ENCODE measurements at places on chromosomes 6 and 20. TPM values are rescaled to one million over a fixed set of nuclear protein-coding genes. Genes with fewer than 3 reads are reported as not detected.

DNA sequence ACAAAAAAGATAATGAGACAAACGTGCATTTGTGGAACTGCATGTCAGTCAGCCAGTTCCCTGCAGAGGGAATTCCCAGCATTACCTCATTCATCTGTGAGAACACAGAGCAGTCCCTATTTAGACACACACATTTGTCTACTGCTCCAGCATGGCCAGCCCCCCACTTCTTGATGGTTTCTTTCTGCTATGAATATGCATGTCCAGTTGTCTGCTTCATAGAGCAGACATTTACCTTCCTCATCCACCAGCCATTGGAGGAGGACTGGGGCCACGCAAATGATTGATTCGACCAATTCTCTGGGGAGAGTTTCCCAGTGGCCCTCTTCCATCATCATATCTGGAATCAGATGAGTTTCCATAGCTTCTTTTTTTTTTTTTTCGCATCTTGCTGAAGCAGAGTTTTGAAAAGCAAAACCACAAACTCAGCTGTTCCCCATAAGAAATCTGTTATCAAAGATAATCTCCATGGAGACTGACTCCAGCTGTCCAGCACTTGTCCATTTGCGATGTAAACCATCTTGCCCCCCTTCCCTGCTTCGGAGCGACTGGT lies 11.8 kb downstream of the ENPP1 start:
- DNase-seq: no peak

- DNase-seq: no peak
These were observed 59.2 kb upstream of the POU3F2 start for GRCh38 chr6:98775205-98775604.

DNA sequence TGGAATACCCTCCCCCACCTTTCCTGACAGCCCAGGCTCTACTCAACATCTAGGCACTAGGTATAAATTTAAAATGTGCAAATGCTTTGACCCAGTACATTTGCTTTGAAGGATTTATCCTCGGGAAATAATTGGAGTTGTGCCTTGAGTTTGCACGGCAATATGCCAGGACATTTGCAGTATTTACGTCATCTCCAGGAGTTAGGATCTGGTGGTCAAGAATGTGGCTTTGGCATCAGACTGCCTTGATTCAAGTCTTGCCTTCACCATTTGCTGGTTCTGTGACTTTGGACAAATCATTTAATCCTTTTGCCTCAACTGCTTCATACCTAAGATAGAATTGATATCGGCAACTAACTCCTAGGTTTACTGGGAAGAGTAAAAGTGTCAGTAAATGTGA lies 169.6 kb downstream of the PLCB1 start:
- peak; percentile 42 for DNase-seq

- DNase-seq: peak; percentile 44
These were observed 937 bp downstream of the AKAP7 start for GRCh38 chr6:131136021-131136786.

GRCh38 chr6:107423474-107423990 lies 35.8 kb downstream of the PDSS2 start:
- DNase-seq: no peak

- DNase-seq: no peak
These were observed 22.7 kb upstream of the TFAP2C start for GRCh38 chr20:56606174-56606945.

GRCh38 chr20:59939879-59940128 lies 301 bp downstream of the PPP1R3D start:
- DNase-seq: peak; percentile 47

- DNase-seq: no peak
These were observed 70.9 kb downstream of the REV3L start for GRCh38 chr6:111411978-111412566.

DNA sequence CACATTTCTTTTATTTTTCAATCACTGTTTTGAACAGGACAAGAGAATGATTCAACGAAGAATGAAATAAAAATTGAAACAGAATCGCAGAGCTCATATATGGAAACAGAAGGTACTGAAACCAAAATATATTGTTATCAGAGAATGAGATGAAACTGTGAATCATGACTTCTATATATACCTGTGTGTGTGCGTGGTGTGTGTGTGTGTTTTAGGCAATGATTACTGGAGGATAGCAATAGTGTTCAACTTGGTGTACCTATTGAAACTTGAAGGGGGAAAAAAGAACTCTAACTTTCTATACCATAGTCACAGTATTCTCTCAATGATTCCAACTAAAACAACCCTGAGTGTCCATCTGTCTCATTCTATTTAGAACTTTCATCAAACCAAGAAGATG lies 586.6 kb downstream of the KIF16B start:
- no peak for DNase-seq

- DNase-seq: no peak
These were observed 275.2 kb upstream of the CNR1 start for GRCh38 chr6:88441346-88441745.

DNA sequence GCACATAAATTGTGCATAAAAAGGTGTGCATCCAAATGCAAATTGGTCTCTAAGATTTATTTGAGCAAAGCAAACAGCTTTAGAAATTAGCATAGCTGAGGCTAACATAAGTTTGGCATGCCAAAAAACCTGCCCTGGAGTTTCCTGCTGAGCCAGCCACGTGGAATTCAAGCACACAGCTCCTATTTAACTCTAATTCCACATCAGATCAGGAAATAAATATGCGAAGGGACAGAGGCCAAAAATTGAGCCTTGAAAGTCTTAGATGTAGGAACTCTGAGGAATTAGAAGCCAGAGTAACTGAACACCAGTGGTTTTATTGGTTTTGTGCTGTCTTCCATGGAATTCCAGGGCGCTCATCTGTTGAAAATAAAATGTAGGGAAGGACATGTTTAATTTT lies 19.6 kb downstream of the SOBP start:
- peak; percentile 23 for DNase-seq

DNA sequence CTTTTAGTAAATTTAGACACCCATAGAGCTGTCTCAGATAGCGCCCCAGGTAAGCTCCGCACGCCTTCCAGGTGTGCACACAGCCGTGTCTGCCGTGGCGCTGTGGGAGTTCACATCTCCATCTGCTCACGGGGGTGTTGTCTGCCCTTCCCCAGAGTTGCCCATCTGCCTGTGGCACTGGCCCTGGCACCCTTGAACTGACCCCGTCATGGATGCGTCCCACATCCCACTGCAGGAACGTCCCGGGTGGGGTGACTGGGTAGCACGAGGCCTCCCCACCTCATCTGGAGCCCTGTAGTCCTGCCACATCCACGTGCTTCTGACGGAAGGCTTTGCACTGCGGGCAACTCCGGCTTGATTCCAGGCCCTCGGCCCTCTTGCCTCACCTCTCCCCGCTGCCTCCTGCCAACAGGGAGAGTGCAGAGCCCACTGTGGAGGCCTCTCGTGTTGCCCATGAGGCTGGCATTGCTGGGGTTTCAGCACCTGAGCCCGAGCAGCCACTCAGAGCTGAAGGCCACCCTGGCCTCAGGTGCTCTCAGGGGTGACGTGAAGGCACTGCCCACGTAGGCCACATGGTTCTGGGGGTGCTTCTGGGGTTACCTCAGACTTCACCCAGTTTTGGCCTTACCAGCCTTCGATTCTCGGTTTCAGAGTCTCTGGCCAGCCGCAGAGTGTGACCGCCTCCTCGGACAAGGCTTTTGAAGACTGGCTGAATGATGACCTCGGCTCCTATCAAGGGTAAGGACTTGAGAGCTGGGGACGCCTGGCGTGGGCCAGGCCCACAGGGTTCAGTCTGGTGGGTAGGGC lies 5.1 kb downstream of the ARFGAP1 start:
- DNase-seq: no peak

DNA sequence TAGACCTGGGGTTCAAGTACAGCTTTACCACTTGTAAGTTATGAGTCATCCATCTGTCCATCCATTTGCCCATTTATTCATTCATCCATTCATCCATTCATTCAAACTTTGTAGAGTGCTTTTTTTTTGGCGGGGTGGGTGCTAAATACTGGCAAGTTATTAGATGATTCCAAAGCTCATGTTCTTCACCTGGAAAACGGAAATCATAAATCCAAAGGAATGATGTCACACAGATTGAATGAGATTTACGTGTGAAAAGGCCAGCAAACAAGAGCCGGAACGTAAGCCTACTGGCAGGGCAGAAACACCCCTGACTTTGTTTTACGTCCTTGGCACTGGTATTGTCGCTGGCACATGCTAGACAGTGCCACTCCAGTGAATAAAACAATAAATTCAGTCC lies 480.9 kb upstream of the CHD6 start:
- DNase-seq: no peak

- no peak for DNase-seq
These were observed 152.3 kb downstream of the CDC5L start for GRCh38 chr6:44539701-44540355.

DNA sequence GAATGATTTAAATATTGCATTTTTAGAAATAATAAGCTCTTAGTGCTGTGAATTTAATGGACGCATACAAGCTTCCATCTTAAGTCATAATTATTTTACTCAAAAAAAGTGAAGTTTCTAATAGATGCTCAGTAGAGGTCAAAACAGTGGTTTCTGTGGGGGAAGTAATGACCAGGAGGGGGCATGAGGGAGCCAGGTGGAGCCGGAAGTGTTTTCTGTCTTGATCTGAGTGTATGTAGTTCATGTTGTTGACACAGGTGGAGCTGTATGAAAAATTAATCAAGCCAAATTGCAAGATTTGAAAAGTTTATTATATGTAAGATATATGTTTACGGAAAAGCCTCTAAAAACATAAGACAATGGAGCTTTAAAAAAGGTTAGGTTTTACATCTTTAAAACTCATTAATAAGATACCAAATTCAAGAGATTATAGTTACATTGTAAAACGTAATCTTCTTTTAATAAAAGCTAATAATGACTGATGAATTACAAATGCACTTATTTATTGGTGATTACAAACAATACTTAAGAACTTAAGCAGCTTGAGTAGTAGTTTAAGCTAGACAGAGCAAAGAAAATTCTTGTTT lies 68.0 kb downstream of the PLAGL1 start:
- peak; percentile 70 for DNase-seq

DNA sequence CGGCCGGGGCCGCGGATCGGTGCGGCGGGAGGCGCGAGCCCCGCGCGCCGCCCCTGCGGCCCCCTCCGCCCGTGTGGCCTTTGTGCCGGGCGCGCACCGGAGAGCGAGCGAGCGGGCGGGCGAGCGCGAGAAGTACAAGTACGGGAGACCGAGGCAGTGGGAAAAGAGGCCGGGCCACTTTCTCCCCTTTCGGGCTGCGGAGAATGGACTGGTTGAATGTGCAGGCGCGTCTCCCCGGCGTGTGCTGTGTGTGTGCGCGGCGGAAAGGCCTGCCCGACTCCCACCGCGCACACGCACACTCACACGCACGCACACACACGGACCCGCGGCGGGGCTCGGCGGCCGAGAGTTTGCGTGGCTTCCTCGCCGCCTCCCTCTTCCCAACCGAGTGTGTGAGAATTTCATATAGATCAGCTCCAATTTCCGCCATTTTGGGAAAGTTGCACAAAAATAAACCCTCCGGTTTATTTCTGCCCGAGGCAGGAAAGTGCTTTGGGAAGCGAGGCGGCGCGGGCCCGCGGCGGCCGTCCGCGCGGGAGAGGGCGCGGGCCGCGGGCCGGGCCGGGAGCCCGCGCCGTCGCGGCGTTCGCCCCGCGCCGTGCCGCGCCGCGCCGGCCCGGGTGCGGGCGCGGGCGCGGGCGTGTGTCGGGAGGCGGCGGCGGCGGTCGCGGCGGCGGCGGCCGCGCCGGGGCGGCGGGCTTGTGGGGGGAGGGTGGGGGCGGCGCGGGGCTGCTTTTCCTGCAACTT lies 1.1 kb downstream of the L3MBTL3 start:
- peak; percentile 40 for DNase-seq

DNA sequence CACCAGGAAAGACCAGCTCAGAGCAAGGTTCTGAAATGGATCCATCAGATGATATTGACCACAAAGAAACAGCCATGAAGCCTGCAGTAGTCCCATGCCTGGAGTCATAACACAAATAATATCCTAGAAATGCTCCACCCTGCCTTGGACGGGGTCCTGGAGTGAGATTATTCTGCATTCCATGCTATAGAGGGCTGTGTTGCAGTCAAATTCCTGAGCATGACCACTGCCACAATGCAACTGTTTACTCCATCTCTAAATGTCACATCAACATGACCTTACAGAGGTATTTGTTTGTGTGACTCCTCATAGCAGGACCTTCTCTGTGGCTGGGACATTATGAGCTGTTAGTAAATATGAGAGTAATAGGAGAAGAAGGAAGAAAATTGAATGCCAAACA lies 257.5 kb upstream of the TCF21 start:
- DNase-seq: no peak

- DNase-seq: no peak
These were observed 61.4 kb upstream of the ASIP start for GRCh38 chr20:34179637-34180360.

- no peak for DNase-seq
These were observed 34.1 kb downstream of the CDS2 start for GRCh38 chr20:5160882-5161281.

- DNase-seq: no peak
These were observed 48.6 kb downstream of the DTNBP1 start for GRCh38 chr6:15614277-15614676.

DNA sequence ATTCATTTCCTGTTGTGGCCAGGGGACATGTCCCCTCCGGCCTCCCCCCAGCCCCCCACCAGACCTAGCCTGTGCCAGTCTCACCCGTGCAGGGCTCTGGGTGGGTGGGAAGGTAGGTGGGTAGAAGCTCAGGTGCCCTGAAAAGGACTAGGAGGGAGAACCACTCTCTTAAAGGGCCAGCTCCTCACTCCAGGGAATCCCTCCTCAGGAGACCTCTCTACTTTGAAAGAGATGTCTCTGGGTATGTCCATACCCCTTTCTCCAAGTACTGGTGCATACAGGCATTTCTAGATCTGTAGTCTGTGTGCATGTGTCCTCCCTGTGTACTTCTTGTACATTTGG lies 60.8 kb upstream of the EPB41L1 start:
- no peak for DNase-seq

DNA sequence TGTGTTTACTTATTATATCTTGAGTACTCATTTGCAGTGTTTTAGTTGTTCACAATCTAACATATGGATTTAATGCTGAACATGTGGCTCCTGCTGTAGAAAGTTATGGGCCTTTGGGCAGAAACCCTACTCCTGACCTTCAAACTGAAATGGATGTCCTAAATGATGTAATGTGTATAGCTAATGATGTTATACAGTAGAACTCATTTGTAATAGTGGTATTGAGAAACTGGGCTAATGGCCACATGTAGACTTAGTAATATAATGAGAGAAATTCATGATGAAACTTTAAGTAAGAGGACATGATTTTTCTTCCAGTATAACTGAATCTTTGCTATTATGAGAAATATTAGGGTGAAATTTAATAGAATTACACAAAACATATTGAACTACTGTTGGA lies 121.3 kb upstream of the PTPRK start:
- no peak for DNase-seq

- DNase-seq: no peak
These were observed 422.5 kb upstream of the RGS17 start for GRCh38 chr6:153553627-153554026.

- no peak for DNase-seq
These were observed 55.2 kb upstream of the CITED2 start for GRCh38 chr6:139429580-139430145.

- DNase-seq: no peak
These were observed 131.2 kb upstream of the CCN2 start for GRCh38 chr6:132082421-132082820.

CD164 gene
- total RNA-seq: 97.9 TPM

PRR3 gene
- total RNA-seq: 10.4 TPM

PKIG gene
- total RNA-seq: 64.9 TPM

PLCB1 gene
- 32.9 TPM for total RNA-seq

SCUBE3 gene
- not detected for total RNA-seq

SPTLC3 gene
- total RNA-seq: 18.4 TPM

C6orf120 gene
- total RNA-seq: 21.3 TPM

TMEM244 gene
- not detected for total RNA-seq

BPIFB2 gene
- total RNA-seq: not detected

CST9 gene
- not detected for total RNA-seq

LY6G6C gene
- not detected for total RNA-seq

ALDH5A1 gene
- total RNA-seq: 8.2 TPM

SRSF12 gene
- 0.52 TPM for total RNA-seq

PI3 gene
- total RNA-seq: not detected
